ENCODE measurements at places on chromosomes 7 and 10.

DNA sequence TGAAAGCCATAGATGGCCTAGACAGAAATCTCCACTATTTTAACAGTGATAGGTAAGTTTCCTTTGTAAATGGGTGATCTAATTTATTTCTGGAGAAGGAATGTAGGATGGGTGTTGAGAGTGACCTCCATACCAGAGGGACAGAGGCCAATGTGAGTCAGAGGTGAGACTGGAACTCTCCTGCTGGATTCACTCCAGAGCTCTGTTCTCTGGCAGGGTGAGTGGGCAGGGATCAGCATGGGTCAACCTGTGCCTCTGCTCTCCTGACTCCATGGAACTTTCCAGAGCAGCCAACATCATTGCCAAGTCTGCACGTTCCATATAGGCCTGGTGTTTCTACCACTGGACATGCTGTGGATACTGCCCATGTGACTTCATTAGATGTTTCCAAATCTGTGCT, 11.4 kb downstream of the AKR1C3 start:
- H3K36me3 ChIP-seq, result no peaks in the 10 kb centered on the region
- no peaks in the 10 kb centered on the region for H3K4me1 ChIP-seq
- no peaks in the 10 kb centered on the region for H3K27me3 ChIP-seq
- H3K27ac ChIP-seq, result no peak overlapping the region
- H3K4me3 ChIP-seq, result no peak overlapping the region

GRCh38 chr7:157551325-157552070, 214.7 kb downstream of the DNAJB6 start:
- H3K27me3 ChIP-seq, result no peaks in the 10 kb centered on the region
- H3K36me3 ChIP-seq, result no peaks in the 10 kb centered on the region
- H3K27ac ChIP-seq, result no peak overlapping the region
- H3K4me3 ChIP-seq, result no peak overlapping the region

DNA sequence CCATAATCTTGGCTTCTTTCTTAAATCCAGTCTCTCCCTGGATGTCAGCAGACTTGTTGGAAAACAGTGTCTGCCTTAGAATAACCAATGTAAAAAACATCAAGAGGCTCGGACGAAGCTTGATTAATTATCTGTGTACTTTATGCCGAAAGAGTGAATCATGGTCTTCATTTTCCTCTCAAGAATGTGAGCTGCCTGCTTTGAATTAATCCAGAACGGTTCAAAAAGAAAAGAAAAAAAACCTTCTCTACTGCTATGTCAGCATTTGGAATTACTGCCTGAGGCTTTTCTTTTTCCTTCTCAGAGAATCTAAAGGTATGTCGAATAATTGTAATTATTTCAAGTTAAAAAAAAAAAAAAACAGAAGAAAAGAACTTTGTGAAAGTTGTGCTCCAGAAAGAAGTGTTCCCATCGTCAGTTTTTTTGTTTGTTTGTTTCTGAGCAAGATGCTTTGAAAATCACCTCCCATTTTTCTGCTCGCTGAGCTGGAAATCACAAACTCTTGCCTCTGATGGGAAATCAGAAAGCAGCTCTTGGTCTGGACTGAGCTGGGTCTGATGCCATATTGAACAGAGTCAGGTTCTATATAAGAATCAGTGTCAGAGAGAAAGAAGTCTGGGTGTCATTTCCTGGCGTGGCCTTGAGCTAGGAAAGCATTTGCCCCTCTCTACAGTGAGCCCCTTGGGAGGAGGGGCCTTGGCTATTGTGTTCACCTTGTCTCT, 20.2 kb downstream of the PLPP4 start:
- no peak overlapping the region for H3K27ac ChIP-seq
- no peaks in the 10 kb centered on the region for H3K36me3 ChIP-seq
- no peaks in the 10 kb centered on the region for H3K4me1 ChIP-seq
- no peak overlapping the region for H3K4me3 ChIP-seq
- H3K27me3 ChIP-seq, result peaks cover 9% of the 10 kb centered on the region

GRCh38 chr7:107212725-107213124, 43.9 kb downstream of the HBP1 start:
- H3K27me3 ChIP-seq, result no peaks in the 10 kb centered on the region
- H3K4me3 ChIP-seq, result no peak overlapping the region
- peaks cover 65% of the 10 kb centered on the region for H3K36me3 ChIP-seq
- no peak overlapping the region for H3K27ac ChIP-seq

- H3K4me1 ChIP-seq, result no peaks in the 10 kb centered on the region
- H3K4me3 ChIP-seq, result no peak overlapping the region
- H3K36me3 ChIP-seq, result no peaks in the 10 kb centered on the region
Measured at GRCh38 chr10:65340340-65340739, 1585.5 kb upstream of the LRRTM3 start.

All from activated T-helper 17 cell treated with anti-CD3 and anti-CD28 coated beads, Interleukin-2, amount 50 U/mL, for 72 hours (primary cell).